ENCODE measurements at places on chromosomes 1 and 21.

GRCh38 chr1:1156140-1157032 is 17.3 kb upstream of the TTLL10 start:
- DNase-seq = no peak

DNA sequence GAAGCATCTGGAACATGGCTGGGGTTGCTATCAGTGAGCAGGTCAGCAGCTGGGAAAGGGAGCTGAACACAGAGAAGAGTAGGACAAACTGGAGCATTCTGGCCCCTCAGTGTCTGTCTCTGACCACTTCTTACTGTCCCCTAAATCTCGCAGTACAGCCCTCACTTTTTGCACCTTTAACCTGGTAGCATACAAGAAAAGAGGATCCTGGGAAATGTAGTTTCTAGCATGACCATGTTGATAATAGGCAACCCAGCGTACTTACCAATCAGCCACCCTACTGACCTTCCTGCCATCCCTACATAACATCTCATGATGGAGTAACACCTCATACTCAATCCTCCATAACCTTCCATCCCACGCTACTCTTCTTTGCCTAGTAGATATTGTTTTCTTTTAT is 99.1 kb upstream of the RAVER2 start:
- DNase-seq = no peak

GRCh38 chr1:208606959-208607358 is 362.8 kb upstream of the PLXNA2 start:
- DNase-seq = no peak

GRCh38 chr1:205371871-205372660 is 15.3 kb upstream of the KLHDC8A start:
- no peak for DNase-seq

DNA sequence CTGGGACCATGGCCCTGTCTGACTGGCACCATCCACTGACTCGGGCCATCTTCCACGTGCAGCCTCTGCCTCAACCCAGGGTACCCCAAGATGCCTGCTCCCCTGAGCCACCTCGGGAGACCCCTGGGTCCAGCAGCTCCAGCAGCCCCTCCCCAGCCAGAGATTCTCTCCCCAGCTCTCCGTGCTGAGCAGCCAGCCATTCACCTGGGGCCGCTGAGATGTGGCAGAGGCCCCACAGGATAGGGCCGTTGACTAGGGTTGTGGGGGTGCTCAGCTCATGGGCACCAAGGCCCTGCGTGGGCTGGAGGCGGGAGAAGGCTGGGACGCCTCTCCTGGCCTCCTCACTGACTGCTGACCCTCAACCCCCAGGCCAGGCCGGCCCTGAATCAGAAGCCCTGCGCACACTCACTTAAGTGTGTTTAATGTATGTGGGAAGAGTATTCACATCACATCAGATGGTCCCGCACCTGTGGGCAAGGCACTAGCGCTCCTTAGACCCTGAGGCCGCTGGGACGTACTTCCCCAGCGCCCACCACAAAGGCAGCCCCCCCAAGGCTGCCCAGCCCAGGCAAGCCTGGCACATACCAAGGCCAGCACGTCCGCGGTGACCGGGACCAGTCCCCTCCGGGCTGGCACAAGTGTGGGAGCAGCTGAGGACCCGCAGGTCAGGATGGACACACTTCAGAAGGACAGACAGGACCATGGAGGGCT is 27.8 kb downstream of the SLC19A1 start:
- no peak for DNase-seq

DNA sequence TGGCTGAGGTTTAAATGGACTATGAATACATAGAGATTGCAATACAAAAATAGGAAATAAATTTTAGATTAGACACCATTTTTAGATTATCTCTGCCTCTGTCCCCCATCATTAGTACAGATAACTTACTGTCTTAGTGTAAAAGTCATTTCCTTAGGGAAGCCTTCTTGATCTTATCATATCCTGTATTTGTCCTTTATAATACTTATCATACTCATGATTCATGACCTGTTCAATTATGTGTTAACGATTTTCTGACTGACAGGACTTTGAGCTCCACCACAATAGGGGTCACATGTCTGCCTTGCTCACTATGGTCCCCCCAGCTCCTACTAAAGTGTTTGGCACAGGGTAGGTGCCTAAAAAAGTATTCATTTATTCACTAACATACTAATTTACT is 14.6 kb downstream of the TEX38 start:
- DNase-seq = no peak

GRCh38 chr1:29878501-29878900 is 642.2 kb downstream of the PTPRU start:
- no peak for DNase-seq

- DNase-seq = no peak
Observed at GRCh38 chr1:175578425-175578824, 165.0 kb downstream of the TNR start.

GRCh38 chr1:115293899-115294298 is 44.1 kb downstream of the NGF start:
- no peak for DNase-seq

GRCh38 chr21:43933199-43933598 is 68.2 kb downstream of the AGPAT3 start:
- no peak for DNase-seq

DNA sequence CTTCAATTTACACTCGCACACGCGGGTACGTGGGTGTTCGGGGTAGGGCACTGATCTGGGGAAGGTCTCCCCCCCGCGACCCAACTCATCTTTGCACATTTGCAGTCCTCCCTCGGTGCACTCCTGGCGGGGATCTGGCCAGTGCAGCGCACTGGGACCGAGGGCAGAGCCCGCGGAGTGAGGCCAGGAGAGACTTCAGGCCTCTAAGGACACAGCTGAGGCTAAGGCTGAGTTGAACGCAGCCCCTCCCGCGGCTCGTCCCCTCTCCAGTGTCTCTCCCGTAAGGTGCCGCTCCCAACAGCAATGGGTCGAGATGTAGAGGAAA is 936 bp upstream of the NCAM2 start:
- DNase-seq = no peak

- DNase-seq = no peak
Observed at GRCh38 chr1:83959824-83960498, 39.0 kb downstream of the TTLL7 start.

GRCh38 chr1:218496561-218496960 is 151.4 kb downstream of the TGFB2 start:
- no peak for DNase-seq

DNA sequence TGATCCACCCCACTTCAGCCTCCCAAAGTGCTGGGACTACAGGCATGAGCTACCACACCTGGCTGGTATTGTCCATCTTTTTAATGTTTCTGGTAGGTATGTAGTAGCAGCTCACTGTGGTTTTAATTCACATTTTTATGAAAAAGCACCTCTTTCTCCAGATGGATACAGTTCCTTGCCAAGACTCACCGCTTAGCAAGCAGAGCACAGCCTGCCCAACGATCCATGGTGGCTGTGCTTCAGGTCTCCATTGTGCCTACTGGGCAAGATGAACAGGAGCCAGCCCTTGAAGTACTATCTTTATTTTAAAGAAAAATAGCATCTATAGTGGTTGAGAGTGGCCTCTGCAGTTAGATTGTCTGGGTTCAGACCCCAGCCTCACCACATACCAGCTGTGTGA is 37.6 kb upstream of the GRHL3 start:
- DNase-seq = no peak

- DNase-seq = no peak
Observed at GRCh38 chr1:41023279-41023990, 1.9 kb upstream of the SLFNL1 start.

DNA sequence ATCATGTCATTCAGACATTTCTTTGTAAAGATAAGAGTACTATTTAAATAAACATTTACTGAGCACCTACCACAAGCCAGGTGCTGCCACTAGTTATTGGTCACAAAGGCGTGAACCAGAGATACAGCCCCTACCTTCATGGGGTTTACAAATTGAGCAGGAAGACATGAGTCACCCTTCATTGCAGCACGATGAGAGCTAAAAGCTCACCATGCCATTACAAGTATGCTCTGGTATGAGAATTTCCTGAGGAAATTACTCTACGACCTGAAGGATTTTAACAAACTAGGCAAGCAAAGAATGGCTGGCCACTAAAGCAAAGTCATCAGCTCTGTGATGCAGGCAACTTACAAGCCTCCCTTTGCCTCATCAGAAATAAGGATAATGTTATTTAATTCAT is 346.8 kb downstream of the BRINP2 start:
- DNase-seq = no peak

DNA sequence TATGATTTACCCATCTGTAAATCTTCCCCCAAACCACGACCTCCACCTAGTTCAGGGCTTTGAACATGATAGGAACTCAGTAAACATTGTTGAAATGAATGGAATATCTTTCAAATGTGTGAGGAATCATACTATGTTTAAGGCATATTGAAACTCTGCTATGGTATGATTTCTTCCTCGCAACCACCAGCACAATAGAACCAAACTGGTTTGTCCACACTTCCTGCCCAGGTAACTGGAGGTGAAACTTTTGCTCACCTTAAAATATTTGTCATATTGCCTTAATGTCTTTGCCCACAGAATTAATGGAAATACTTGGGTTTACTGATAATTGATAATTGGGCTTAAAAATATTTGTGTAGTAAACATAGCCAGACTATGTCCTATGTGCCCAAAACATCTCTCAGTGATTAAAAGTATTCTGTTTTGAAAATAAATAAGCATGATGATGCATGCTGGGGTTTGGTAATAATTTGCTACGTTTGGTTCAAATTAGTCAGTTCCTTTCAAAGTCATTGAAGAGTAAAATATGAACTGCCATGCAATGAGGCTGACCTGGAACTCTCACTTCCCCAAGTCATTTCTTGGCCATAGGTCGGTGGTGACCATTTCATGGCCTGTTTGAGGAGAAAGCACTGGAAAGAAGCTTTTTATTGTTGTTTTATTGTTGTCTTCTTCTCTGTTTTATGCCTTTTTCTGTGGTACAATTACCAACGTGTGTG is 73.3 kb downstream of the TNFSF18 start:
- no peak for DNase-seq

GRCh38 chr1:6360517-6361070 is 33.0 kb downstream of the ACOT7 start:
- DNase-seq = no peak

GRCh38 chr1:21518774-21519455 is 9.7 kb downstream of the ALPL start:
- peak; percentile 48 for DNase-seq

GRCh38 chr1:21574466-21575151 is 65.4 kb downstream of the ALPL start:
- no peak for DNase-seq

- DNase-seq = no peak
Observed at GRCh38 chr1:18649693-18650370, 19.2 kb downstream of the PAX7 start.

DNA sequence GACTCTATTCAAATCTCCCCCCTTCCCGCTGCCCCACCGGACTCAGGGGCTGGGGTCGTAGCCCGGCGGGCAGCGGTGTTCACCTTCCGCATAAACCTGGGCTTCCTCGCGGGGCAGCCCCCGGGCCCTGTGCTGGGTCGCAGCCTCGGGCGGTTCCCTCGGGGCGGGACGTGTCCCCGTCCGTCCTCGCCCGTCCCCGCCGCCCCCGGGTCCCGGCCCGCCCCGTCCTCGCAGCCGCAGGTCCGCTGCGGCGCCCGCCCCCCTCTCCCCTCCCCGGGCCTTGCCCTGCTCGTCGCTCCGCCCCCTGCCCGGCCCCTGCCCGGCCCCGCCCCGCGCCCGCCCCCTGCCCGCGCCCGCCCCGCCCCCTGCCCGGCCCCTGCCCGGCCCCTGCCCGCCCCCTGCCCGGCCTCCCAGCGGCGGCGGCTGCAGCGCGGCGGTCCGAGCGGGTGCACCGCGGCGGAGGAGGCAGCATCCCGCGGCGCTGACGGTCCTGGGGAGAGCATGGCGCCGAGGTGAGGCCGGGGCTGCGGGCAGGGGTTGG is at the start of gene COL18A1:
TSS of gene COL18A1 (plus strand) at position 436 of the 541 bp plus-strand sequence. CDS start at position 502, 66 bp downstream.
- no peak for DNase-seq

GRCh38 chr1:194870860-194871259 is 1684.4 kb upstream of the B3GALT2 start:
- DNase-seq = no peak

- DNase-seq = no peak
Observed at GRCh38 chr1:231518485-231519034, 9.9 kb upstream of the TSNAX start.

DNA sequence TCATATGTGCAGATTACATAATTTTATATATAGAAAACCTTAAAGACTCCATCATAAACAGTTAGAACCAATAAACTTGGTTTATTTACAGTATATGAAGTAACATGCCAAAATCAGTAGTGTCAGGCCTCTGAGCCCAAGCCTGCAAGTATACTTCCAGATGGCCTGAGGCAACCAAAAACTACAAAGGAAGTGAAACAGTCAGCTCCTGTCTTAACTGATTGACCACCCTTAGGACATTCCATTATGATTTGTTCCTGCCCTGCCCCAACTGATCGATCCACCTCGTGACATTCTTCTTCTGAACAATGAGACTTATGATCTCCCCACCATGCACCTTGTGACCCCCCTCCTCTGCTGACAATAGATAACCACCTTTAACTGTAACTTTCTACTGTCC is 630.3 kb downstream of the AMY1C start:
- no peak for DNase-seq

GRCh38 chr1:16631248-16632043 is 18.1 kb upstream of the NBPF1 start:
- no peak for DNase-seq

- no peak for DNase-seq
Observed at GRCh38 chr1:175632667-175633066, 110.7 kb downstream of the TNR start.

GRCh38 chr1:81543764-81544163 is 257.0 kb upstream of the ADGRL2 start:
- DNase-seq = no peak

GRCh38 chr1:87393445-87394085 is 64.9 kb downstream of the LMO4 start:
- DNase-seq = no peak

GRCh38 chr1:161330346-161330745 is 16.2 kb downstream of the SDHC start:
- DNase-seq = no peak

Measured in CD4-positive, alpha-beta T cell treated with Interleukin-4 for 1 hour (primary cell).